ENCODE measurements at places on chromosomes 1 and 21. TPM values are rescaled to one million over a fixed set of nuclear protein-coding genes. Genes with fewer than 3 reads are reported as not detected.

- DNase-seq, result no peak
These were observed 5.8 kb downstream of the PDZK1 start for GRCh38 chr1:145701306-145701862.

DNA sequence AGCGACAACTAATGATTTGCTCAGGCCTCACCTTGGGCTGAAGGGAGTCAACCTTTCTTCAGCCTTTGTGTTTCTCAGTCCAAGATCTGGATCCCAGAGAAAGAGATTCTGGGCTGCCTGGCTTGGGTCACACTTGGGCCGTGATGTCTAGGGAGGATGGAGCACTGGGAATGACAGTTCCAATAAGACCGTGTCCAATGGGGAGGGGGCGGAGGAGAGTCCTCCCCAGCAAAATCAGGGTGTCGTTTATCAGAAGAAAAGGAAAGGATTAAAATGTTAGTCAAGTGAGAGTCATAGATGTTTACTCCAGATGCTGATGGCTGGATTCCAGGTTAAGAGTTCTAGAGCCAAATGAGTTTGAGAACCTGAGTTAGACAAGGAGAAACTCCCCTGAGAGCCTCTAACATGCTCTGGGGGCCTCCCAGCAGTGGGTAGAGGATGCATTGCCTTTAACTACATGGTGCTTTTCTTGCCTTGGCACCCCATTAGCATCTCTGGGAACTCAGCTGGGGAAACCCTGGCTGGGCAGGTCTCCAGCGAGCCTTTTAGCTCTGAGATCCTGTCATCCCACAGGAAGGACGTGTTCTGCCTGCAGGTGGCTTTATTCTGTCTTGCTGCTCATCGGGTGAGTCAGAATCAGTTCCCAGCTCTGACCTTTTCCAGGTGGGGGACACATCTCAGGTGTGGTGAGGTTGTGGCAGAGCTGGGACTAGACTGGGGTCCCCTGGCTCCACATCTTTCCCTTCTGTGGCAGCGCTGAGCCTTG is 22.2 kb downstream of the NIPAL3 start:
- no peak for DNase-seq

The NPHS2 gene
- total RNA-seq, result not detected

DNA sequence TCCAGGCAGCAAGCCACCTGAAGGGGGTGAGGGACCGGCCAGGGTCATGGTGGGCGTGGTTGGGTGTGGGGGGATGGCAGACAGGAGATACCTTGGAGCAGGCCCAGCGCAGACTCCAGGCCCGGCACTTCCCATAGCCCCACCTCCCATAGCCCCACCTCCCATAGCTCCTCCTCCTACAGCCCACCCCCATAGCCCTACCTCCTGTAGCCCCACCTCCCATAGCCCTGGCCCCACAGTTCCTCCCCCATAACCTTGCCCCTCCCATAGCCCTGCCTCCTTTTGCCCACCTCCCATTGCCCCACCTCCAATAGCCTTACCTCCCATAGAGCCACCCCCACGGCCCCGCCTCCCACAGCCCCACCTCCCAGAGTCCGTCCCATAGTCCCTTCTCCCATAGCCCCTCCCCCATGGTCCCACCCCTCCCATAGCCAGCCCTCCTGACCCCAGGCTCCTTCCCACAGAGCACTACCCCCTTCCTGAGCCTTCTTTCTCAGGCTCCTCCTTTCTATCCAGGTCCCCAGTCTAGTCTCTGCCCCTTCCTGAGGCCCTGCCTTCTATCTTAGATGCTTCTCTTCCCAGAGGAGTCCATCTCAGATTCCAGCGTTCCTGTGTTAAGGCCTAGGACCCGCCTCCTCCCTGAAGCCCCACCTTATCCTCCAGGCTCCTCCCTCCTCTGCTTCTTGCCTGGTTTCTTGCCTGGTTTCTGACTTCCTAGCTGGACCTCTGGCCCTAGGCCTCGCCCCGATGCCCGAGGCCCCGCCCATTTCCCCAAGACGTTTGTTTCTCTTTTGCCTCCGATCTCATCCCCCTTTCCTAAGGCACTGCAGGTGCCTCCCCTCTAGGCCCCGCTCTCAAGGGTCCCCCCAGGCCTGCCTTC is 46.8 kb downstream of the PTPRU start:
- peak; percentile 52 for DNase-seq

GRCh38 chr1:33319949-33320618 is 814 bp downstream of the A3GALT2 start:
- DNase-seq, result no peak

- no peak for DNase-seq
These were observed 195.0 kb upstream of the OLFM3 start for GRCh38 chr1:102191723-102192122.

The VHLL gene
- total RNA-seq, result not detected

The PIK3R3 gene
- total RNA-seq, result 36.2 TPM

- no peak for DNase-seq
These were observed 58.4 kb upstream of the SSBP3 start for GRCh38 chr1:54464477-54465146.

The SELE gene
- 1.9 TPM for total RNA-seq

GRCh38 chr1:38055965-38056364 is 9.4 kb upstream of the POU3F1 start:
- DNase-seq, result no peak

DNA sequence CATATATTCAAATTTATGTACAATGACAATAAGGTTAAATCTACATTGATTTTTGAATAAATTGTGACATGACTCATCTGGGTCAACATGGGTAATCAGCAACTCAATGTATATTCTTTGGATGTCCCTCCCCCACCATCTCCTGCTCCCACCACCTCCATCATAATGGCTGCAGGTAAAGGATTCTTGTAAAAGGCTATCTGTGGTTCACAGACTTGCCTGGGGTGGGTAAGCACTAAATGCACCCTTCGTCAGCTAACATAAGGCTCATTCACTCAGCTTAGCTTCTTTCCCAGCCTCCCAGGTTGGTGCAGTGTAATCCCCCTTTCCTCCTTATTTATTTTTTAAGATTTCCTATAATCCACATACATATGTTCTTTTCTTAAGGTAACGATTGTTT is 355.7 kb upstream of the DPYD start:
- DNase-seq, result no peak

DNA sequence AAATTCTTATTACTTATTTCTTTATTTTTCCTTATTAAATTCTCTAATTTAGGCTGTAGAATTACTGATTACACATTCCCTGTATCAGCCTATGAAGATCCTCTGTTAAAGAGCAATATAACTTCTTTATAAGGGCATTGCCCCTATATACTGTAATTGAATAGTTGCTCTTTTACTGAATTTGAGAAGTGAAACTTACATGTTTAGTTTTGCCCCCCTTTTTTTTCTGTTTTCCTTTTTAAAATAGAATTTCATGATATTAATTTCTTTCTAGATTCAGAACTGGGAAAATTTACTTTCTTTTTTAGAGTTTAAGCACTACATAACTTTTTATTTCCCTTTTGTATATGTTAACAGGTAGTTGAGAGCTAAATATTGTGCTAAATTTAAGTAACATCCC is 29.5 kb upstream of the PGM1 start:
- no peak for DNase-seq

The NUP210L gene
- total RNA-seq, result 0.04 TPM

GRCh38 chr21:45578811-45579381 is 36.7 kb upstream of the SLC19A1 start:
- no peak for DNase-seq

DNA sequence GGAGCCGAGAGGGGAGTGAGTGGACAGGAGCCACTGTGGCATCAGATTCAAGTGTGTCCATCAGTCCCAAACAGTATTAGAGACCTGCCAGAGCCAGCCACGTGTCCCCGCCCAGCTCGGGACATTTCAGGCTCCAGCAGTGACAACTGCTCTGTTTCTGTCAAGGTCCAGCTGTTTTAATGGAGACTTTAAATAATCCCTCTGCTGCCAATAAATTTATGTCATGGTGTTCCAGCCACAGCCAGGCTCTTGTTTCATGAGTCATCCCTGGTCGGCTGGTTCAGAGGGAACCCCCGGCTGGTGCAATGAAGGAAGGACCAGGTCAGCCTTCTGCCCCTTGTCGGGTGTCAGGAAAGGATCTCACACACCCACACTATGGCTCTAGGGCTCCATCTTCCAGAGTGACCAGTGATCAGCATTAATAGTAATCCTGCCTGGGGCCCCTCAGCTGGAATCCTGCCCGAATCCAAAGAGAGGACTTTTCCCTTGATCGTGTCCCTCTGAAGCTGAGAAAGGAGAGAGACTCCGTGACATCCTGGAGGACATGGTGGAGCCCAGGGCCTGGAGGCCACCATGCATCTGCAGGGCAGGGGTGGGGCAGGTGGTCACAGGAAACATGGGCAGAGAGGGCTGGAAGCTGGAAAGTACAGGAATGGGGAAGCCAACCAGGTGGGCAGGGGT is 197.3 kb downstream of the MATN1 start:
- DNase-seq, result peak; percentile 37

DNA sequence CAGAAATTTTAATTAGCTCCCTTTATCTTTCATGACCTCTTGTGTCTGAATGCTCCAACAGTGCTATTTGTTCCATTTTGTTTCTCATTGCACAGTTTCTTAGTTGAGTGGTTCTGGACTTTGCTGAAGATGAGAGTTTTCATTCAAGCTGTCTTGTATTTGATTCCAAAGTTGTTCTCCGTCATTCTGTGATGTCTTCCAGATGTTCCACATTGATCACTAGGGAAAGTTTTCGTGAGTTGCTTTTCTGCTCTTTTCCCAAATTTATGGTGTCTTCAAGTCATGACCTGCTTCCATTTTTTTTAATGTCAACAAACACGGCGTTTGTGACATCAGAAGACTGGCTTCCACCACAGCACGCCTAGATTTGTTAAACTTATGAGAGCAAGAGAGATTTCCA is 575.5 kb downstream of the MRPL39 start:
- DNase-seq, result no peak

- DNase-seq, result no peak
These were observed 1943.0 kb downstream of the MRPL39 start for GRCh38 chr21:23664193-23664694.

The OR2T1 gene
- not detected for total RNA-seq

The SLC44A5 gene
- 4.1 TPM for total RNA-seq

DNA sequence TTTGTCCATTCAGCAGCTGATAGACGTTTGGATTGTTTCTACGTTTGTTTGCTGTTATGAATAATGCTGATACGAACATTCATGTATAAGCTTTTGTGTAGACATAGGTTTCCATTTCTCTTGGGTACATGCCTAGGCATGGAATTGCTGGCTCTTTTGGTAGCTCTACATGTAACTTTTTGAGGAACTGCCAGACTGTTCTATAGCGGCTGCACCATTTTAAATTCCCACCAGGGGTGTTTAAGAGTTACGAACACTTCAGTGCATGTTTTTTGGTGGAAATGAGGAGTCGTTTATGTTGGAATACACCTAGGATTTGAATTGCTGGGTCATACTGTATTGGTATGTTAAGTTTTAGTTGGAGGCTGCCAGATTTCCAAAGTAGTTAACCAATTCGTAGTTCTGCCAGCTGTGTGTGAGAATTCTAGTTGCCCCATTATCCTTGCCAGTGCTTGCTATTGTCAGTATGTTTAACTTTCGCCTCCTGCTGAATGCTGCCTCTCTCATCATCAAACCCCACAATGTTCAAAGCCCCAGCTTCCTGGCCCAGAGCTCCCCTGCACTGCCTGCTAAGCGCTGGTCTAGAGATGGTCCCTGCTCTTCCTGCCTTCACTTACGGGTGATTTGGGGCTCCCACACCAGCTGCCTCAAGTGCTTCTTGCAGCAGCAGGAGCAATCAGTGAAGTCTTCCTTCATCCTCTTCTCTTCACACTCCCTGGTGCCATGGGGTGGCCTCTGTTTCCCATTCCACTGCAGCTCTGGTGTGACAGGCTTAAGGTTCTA is 81.0 kb downstream of the MAN1C1 start:
- DNase-seq, result no peak

The DIO1 gene
- total RNA-seq, result not detected

The FAM72C gene
- total RNA-seq, result 2.0 TPM

GRCh38 chr1:61241411-61241838 is 159.1 kb downstream of the NFIA start:
- no peak for DNase-seq

DNA sequence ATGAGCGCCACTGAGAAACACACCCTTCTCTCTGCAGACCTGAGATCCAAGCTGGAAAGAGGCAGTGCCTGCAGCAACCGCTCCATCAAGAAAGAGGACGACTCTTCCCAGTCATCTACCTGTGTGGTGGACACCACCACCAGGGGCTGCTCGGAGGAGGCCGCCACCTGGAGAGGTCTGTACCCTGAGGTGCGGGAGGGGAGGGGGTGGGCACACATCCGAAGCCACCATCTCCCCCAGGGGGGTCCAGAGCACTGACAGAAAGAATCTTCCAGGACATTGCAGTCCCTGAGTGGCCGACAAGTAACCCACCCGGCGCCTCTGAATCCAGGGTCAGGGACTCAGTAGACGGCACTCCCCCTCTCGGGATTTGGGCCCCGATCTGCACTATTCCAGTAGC is 23.0 kb downstream of the TMEM201 start:
- DNase-seq, result no peak

DNA sequence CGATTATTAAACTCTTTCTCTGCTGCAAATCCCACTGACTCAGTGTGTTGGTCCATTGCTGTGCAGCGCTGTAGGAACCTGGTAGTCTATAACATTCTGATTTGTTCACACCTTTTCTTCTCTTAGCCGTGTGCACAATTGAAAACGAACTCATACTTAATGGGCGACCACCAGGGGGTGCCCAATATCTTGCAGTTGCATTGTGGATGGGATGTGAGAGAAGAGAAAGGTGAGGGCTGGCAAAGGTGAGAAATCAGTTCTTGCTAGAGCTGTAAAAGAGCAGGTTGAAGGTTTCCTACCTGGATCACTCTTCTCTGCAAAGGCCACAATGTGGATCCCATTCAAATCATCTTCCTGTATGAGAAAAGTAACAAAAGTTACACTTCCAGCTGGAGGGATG is 51.0 kb downstream of the CASQ2 start:
- peak; percentile 49 for DNase-seq

DNA sequence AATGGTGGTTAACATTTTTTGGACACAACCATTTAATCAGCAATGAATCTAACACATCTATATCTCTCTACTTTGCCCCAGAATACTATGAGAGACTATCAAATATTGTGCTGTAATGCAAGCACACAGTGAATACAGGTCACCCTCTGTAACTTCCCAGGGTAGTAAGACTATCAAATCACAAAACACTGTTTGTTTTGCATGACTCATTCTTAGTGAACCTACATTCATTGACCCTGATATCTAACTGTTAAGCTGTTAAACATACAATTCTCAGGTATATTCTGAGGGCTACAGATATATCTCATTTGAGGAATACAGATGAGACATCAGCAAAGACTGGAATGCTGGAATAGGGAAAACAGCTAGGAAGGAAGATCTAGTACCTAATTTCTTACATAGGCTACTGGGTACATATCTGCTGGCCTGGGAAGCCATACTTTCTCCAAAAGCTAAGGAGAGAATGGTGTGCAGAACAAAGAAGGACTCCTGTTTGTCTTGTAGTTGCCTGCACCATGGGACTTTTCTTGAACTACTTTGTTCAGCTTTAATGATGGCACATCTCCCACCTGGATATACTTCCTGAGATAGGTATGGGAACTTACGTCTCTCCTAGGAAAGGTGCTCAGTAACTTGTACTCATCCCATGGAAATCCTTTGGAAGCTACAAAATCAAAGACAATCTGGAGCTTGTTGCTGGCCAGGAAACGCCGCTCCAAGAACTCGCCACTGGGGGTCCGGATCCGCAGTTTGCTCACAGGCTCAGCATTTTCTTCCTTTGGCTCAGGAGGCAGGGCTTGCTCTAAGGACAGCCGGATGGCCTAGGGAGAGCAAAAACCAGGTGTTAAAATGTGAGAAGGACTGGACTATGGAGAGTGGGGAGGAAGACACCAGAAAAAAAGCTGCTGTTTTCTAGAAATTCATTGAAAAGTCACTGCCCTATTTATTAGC is 51.9 kb upstream of the DMRTA2 start:
- no peak for DNase-seq

The CFAP107 gene
- not detected for total RNA-seq

The ATP6V1G3 gene
- total RNA-seq, result not detected

GRCh38 chr1:73104749-73105148 is 822.4 kb upstream of the NEGR1 start:
- DNase-seq, result no peak
